Activated CD4-positive, alpha-beta T cell treated with anti-CD3 and anti-CD28 coated beads, Interleukin-2, amount 10 ng/mL, durations not matched to agents 24 days and 14 days (primary cell): ENCODE measurements at places on chromosomes 5 and 9.
A peak's percentile ranks its signal among the peaks of the same experiment; 100 is the strongest.

DNA sequence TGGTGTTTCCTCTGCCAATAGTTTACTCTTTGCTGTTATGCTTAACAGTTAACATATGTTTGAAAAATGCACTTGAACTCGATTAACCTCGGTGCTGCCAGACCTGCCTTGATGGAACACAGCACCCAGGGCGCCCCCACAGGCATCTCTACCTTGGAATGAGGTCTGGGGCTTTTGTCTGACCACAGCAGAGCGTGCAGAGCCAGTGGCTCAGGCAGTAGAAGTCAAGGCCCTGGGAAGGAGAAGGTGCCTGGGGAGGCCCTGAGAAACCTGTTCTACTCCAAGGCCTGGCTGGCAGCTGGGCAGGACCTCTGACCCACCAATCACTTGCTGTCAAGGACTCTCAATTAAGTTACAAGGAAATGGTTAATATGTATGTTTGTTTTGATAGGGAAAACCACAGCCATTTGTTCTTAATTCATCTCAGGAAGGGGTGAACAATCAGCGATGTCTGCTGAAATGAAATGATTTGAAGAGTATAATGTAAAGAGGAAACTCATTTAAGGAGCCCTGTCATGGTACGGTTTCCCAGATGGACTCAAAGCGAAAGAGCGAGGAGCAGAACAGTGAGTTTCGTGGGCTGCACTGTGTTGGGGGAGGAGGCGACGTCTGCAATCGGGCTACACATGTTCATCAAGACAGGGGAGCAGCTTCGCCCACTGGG lies 21.9 kb downstream of the MACROH2A1 start:
- peak; percentile 68 for DNase-seq

DNA sequence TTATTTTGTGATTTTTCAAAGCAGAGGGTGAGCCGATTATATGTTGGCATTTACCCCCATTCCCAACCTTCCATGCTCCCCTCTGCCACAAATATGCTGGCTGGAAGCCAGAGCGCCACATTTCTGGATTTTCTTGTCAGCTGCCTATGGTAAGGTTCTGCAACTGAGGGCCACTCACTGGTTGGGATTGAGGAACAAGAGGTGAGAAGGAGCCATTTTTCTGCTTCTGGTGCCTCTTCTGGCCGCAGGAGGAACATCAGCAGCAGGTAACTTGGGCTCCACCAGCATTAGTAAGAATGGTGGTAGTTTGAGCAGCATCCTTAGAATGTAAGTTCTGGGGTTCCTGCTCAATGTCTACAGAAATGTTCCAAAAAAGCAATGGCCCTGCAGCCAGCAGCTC lies 159.5 kb upstream of the MAST4 start:
- no peak for DNase-seq

DNA sequence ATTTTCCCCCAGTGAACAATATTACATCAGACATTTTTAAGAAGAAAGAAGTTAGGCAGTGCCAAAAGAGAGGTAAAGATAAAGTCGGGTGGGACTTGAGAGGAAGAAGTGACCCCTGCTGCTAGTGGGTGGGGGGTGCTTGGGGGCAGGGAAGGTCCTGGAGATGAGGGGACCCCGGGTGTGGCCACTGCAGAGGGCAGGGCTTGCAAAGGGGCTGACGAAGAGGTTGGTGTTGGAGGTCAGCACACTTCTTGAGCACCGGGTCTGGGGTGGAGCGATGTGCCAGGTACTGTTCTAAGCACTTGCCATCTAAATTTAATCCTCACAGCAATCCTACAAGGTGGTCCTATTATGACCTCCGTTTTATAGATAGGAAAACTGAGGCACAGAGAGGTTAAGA lies 62.0 kb downstream of the AMBP start:
- DNase-seq, result no peak

- DNase-seq, result peak; percentile 89
Measured at GRCh38 chr9:15299374-15299939, 7.6 kb downstream of the TTC39B start.

- no peak for DNase-seq
Measured at GRCh38 chr5:126122942-126123341, 300.3 kb upstream of the GRAMD2B start.

DNA sequence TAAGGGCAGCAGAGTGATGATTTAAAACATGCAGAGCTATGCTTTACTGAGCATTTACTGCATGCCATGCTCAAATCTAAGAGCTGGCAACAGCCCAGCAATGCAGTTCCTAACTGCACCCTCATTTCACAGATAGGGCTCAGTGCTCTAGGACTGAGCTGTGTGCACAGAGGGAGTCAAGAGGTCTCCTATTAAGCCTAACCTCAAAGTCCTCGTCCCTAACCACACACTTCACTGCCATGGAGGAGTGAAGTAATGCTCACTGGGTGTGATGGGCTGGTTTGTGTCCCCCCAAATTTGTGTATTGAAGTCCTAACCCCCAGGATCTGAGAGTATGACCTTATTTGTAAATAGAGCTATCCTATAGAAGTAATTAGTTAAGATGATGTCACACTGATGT lies 25.9 kb downstream of the BARX1 start:
- no peak for DNase-seq

GRCh38 chr5:108541836-108542235 lies 159.9 kb upstream of the FBXL17 start:
- DNase-seq, result no peak

GRCh38 chr5:117800261-117800660 lies 1188.1 kb downstream of the DTWD2 start:
- DNase-seq, result no peak

GRCh38 chr5:132459983-132460838 lies 30.4 kb downstream of the IRF1 start:
- DNase-seq, result no peak

GRCh38 chr5:141637767-141638419 lies 1.1 kb downstream of the RELL2 start:
- peak; percentile 87 for DNase-seq

- DNase-seq, result no peak
Measured at GRCh38 chr9:120839146-120839545, 3.6 kb downstream of the PSMD5 start.

- DNase-seq, result peak; percentile 62
Measured at GRCh38 chr5:88677943-88678769, 204.8 kb downstream of the MEF2C start.

- DNase-seq, result no peak
Measured at GRCh38 chr9:91714020-91714806, 235.8 kb downstream of the ROR2 start.

DNA sequence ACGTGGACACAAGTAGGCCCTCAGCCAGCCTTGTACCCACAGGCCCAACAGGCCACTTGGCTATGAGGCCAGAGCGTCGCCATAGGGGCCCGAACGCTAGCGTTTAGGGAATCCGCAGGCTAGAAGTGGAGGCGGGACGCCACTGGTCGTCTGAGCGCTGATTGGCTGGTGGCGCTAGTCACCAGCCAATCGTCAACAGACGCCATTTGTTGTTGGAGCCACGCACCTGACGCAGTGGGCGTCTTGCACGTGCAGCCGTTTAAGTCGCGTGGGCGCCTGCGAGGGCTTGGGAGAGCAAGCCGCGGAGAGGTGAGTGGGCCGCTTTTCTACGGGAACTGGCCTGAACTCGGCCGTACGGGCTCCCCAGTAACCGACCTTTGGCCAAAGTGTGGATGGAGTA lies at the start of gene DDX4:
DDX4 (plus strand) TSS at position 269 of the 400 bp plus-strand sequence. CDS start 903 bp downstream, outside the sequence.
- no peak for DNase-seq

DNA sequence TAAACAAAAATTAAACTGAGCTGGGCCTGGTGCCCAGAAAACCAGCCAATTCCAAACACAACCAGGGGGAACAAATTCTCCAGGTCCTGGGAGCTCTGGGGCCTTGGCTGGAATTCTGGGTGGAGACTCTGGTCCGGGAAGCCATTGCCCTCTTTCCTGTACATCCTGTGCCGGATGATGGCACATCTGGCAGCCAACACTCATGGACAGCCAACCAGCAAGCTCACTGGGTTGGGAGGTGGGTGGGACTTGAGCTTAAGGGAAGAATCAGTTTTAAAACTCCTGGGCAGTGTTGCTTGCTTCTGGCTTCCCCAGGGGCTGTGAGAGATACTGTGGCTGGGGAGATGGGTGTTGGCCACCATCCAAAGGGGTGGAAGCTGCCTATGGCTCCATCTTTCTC lies 56.1 kb downstream of the PCDH1 start:
- DNase-seq, result no peak

DNA sequence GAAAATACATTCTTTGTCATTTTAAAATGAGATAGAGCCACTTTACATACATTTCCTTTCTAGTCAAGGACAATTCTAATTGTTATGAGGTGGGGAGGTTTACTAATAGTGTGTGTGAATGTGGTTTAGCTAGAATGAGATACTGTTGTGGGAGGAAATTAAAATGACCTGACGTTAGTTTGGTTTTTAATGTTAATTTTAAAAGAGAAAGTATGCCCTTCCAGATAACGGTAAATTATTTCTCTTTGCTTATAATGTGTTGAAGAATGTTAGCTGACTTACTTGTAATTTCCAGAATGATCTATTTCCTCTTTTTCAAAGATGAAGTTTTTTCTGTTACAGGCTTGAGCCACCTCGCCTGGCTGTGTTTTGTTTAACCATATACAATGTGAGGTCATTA lies 1.7 kb upstream of the TAF7 start:
- no peak for DNase-seq

- DNase-seq, result no peak
Measured at GRCh38 chr5:1208743-1209488, 7.5 kb downstream of the SLC6A19 start.

GRCh38 chr5:139079225-139079990 lies 118.8 kb downstream of the SIL1 start:
- DNase-seq, result no peak

DNA sequence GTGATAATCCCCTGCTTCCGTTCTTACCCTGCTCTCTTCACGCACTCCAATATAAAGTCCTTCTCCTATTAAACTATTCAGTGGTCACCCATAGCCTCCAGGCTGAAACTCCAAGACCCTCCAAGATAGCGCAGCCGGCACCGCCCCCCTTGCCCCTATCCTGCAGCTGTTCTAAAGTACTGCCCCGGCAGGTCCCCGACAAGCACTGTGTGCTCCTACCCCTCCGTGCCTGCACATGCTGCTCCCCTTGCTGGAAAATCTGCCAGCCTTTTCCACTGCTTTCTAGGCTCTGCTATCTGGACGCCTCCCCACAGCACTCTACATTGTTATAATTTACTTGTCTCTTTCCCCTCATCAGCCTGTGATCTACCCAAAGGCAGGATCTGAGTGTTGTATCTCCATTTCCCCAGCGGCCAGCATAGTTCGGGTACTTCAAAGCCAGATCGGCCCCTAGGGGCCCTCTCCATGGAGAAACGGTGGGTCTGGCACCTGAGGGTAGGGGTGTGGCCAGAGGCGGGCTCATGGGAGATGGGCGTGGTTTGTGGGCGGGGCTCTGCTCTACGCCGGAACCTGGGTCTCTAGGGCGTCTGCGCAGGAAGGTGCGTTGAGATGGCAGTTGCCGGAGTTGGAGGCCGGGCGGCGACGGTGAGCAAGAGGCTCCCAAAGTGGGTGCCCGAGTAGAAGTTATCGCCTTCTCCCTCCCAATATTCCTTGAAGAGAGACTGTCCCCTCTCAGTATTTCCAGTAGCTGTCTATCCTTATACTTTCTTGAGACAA lies 83.5 kb upstream of the RUSC2 start:
- peak; percentile 76 for DNase-seq

DNA sequence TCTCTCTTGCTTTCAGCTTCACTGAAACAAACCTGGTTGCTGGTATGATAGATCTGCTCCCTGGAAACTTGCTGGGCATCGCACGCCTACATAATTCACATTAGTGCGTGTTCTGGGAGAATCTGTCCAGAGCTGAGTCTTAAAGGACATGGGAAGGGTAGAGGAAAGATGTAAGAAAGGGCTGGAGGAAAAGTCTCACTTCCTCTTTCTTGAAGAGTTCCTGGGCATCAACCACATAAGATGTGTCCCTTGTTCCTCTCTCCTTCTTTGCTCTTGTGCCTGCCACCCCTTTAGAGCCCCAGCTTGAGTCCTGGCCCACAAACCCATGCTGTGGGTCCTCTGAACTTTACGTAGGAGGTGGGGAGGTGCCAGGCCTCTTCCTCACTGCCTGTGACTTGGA lies 205.3 kb upstream of the PANK3 start:
- DNase-seq, result no peak

- no peak for DNase-seq
Measured at GRCh38 chr5:110361471-110361870, 365.0 kb downstream of the TMEM232 start.

DNA sequence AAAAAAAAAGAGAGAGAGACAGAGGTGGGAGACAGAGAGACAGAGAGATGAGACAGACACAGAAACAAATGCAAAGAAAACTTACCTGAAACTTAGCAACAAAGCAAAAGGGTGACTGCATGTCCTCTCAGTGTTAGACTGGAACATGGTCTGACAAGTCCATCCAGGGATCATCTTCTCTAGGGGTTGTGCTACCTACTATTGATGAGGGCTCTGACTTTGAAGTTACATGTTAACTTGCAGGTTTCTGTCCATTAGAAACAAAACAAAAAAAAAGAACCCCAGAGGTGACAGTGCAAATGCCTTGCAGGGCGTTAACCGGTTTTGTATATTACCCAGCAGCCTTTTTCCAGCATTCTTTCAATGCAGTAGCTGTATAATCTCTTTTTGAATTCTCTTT lies 13.6 kb upstream of the SPARC start:
- DNase-seq, result no peak

- no peak for DNase-seq
Measured at GRCh38 chr5:71658916-71659662, 60.0 kb upstream of the CARTPT start.

DNA sequence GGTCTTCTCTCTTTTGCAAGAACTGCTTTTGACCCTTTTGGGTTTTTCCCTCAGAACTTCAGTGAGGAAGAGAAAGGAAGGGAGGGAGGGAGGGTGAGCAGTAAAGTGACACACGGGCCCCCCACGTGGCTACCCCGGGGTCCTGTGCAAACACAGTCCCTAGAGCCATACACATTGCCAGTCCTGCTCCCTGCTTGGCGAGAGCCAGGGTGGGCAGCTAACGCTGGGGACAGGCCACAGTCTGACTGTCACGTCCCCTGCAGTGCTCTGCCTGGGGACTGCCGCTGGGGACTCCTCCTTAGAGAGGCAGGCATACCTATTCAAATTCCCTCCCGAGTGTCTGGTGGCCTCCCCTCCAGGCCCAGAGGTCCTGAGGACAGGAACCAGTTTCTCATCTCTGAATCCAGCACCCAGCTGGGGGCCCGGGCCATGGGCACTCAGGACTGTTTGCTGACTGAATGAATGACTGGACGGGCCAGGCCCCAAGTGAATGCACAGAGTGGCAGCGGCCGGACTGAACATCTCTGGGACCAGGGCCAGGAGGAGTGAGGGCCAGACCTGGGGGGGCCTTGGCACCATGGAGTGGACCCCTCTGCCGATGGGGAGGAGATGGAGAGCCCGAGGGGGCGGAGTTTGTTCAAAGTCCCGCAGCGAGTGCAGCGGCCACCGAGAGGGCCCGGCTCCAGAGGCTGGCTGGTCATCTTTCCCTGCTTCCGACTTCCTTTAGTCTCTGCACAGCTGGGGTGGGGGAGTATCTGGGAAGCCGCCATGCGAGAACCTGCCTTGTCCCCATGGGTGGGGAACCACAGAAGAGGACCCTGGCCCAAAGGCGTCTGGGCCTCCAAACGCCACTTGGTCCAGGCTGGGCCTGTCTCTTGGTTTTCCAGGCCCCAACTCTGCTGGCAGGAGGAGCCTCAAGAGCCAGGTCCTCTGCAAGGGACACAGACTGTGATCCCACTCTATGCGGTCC lies 5.8 kb downstream of the CCDC187 start:
- DNase-seq, result no peak

GRCh38 chr9:114030364-114030763 lies 47.7 kb downstream of the AMBP start:
- no peak for DNase-seq
